ENCODE measurements at places on chromosomes 16 and 17. TPM values are rescaled to one million over a fixed set of nuclear protein-coding genes. Genes with fewer than 3 reads are reported as not detected.

TMEM204 gene
- 10.7 TPM for total RNA-seq

CHP2 gene
- not detected for total RNA-seq

KRT12 gene
- total RNA-seq = not detected

TBC1D3B gene
- total RNA-seq = 9.2 TPM

MARCHF10 gene
- total RNA-seq = not detected

BCO1 gene
- total RNA-seq = not detected

PIRT gene
- total RNA-seq = not detected

CETP gene
- total RNA-seq = not detected

PSMB10 gene
- 259 TPM for total RNA-seq

IL34 gene
- not detected for total RNA-seq

PIK3R5 gene
- 119 TPM for total RNA-seq

PPP1R27 gene
- total RNA-seq = not detected

ZDHHC1 gene
- 1.6 TPM for total RNA-seq

CALB2 gene
- total RNA-seq = not detected

LRRC36 gene
- total RNA-seq = not detected

ITGAD gene
- total RNA-seq = not detected

KRT27 gene
- not detected for total RNA-seq

TEKT1 gene
- total RNA-seq = not detected

TAF1C gene
- total RNA-seq = 92.3 TPM

NPIPA5 gene
- total RNA-seq = 15.5 TPM

JUP gene
- 1.0 TPM for total RNA-seq

EVI2A gene
- 6.2 TPM for total RNA-seq

C17orf50 gene
- not detected for total RNA-seq

CTRL gene
- total RNA-seq = 8.4 TPM

NOG gene
- not detected for total RNA-seq

RPUSD1 gene
- total RNA-seq = 79.3 TPM

WNK4 gene
- 0.10 TPM for total RNA-seq

KRTAP9-8 gene
- not detected for total RNA-seq

TOP3A gene
- total RNA-seq = 65.6 TPM

KRT38 gene
- not detected for total RNA-seq

MYL4 gene
- 1.1 TPM for total RNA-seq

APOBR gene
- total RNA-seq = 20.4 TPM

CD300E gene
- total RNA-seq = not detected

SLC6A2 gene
- total RNA-seq = not detected

SLFN12 gene
- 59.4 TPM for total RNA-seq

LPCAT2 gene
- total RNA-seq = 2.9 TPM

CEP295NL gene
- total RNA-seq = not detected

MMP2 gene
- total RNA-seq = not detected

SF3B3 gene
- total RNA-seq = 560 TPM

TBC1D10B gene
- total RNA-seq = 64.0 TPM

ARSG gene
- total RNA-seq = 4.7 TPM

ARHGDIG gene
- not detected for total RNA-seq

KCTD13 gene
- total RNA-seq = 53.6 TPM

KRT15 gene
- not detected for total RNA-seq

ABCC11 gene
- not detected for total RNA-seq

TNK1 gene
- total RNA-seq = 0.36 TPM

SLC25A19 gene
- 140 TPM for total RNA-seq
